ENCODE measurements at places on chromosomes 11 and 22.

GRCh38 chr22:47128216-47128615 is 365.8 kb downstream of the TBC1D22A start:
- DNase-seq: no peak

DNA sequence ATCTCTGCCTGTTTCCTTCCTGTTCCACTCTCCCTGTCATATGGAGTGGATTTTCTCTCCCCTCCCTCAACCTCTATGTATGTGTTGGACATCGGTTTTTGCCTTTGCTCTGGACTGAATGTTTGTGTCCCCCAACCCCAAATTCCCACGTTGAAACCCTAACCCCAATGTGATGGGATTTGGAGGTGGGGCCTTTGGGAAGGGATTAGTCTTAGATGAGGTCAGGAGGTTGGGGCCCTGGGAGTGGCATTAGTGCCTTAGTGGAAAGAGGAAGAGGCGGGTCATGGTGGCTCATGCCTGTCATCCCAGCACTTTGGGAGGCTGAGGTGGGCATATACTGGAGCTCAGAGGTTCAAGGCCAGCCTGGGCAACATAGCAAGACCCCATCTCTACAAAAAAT is 11.6 kb downstream of the TP53AIP1 start:
- DNase-seq: no peak

GRCh38 chr22:25373961-25374360 is 154.5 kb downstream of the CRYBB2 start:
- DNase-seq: no peak

- DNase-seq: no peak
Observed at GRCh38 chr11:96246718-96247552, 96.1 kb downstream of the MAML2 start.

GRCh38 chr22:27150544-27150941 is 493.2 kb downstream of the MIAT start:
- DNase-seq: no peak

All from GM10248 (cell line).